Fibroblast of skin of right biceps (primary cell): ENCODE measurements at places on chromosomes 16 and 17.

GRCh38 chr17:78890498-78890897 lies 12.5 kb downstream of the CEP295NL start:
- DNase-seq, result peak; percentile 23

GRCh38 chr16:23712976-23713375 lies at the start of gene ERN2:
ERN2 (minus strand) TSS chr16:23713222; CDS start chr16:23713187, 35 bp downstream.
- no peak for DNase-seq

GRCh38 chr16:69114346-69114975 lies 9.0 kb downstream of the HAS3 start:
- no peak for DNase-seq

DNA sequence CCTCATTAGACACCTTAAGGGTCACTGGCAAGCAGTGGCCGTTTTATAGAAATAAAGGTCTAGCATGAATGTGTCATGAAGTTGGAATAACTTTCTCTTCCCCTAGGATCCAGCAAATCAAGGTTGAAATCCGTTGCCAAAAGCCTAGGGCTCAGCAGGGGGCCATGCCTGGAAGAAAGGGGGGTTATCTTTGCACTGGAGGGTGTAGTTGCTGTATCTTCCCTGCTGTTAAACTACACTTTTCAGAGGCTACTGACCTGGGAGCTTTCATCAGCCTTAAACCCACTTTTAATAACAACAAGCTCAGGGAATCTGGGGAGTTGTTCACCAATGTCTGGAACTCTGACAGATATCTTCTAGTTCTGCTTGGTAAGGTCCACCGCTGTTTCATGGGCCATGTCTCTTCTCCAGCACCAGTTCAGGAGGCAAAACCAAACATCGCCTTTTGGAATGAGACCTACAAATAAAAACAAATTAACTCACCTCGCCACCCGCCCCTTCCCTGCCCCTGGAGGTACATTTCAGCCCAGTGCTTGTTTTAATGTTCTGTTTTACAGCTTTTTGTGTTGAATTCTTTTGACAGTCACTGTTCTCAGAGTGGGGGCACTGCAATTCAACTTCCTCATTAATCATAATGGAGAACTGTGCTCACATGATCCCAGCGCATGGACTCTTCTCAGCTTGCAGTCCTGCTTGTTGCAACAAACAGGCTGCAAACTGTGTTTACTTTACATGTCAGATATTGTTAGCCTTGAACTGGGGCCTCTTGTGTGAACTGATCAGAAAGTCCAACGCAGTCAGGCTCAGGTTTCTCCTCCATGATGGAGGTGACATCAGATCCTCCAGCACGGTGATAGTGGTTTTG lies 508.7 kb downstream of the KCNJ2 start:
- no peak for DNase-seq

- no peak for DNase-seq
Measured at GRCh38 chr17:58416937-58417299, 416 bp downstream of the RNF43 start.

DNA sequence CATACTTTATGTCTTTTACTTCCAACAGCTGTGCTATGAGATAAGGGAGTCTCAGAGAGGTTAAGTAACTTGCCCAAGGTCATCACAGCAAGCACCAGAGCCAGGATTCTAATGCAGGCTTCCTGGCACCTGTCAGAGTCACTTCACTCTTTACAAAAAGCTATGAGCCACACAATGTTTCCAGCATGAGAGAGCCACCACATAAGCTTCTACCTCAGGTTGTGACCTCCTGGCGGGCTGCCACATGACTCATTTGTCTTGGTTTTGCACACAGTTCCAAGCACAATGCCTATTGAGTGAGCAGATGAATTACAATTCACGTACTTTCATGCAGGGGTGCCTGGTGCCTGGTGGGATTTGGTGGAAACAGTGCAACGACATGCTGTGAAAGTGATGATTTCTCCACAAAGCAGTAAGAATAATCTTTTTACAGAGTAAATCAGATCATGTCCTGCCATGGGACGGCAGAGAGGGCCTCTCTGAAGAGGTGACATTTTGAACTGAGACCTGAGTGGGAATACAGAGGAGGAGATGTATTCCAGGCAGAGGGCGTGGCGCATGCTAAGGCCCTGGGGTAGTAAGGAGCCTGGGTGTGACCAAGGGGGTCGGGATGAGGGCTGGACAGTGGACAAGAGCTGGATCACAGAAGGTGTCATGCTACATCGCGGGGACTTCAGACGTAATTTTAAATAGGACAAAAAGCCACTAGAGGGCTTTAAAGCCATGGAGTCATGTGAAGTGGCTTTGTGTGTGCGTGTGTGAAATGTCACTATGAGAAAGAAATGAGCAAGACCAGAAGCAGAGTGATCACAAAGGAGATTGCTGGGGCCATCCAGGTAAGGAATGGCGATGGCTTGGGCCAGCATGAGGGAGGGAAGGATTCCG lies 53.4 kb downstream of the CACNG3 start:
- DNase-seq, result peak; percentile 26

- DNase-seq, result no peak
Measured at GRCh38 chr16:14524979-14525378, 105.1 kb downstream of the PARN start.
